ENCODE measurements at places on chromosomes 12 and 14.

DNA sequence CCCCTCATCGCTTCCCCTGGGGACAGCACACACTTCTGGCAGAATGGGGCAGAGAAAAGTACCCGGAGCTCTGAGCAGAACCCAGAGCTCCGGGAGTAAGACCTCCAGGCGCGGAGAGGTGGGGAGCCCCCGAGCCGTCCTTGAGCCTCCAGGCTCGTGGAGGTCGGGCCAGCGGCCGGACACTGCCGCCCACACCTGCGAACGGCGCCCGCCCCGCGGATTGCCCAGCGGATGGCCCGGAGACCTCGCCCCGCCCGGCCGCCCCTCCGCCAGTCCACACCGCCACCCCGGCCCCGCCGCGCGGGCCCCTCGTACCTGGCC, 344 bp downstream of the SPTLC2 start:
- no peak for DNase-seq

- peak; percentile 62 for DNase-seq
Measured at GRCh38 chr12:47882781-47883546, 21.8 kb downstream of the VDR start.

DNA sequence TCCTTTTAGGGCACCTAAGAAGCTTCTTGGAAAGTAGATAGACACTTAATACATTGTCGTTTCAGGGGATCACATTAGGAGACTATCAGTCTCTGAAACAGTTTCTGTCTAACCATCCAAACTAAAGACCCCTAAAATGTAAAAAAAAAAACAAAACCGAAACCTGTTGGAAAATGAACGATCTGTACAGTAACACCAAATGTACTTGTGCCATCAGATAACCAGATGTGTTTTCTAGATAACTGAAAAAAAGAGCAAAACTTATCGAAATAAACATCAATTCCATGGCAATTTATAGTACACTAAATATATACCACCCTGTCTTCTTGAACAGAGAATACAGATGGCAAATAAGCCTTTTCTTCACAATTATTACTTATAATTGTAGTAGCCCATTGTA, 2.1 kb downstream of the LDHB start:
- no peak for DNase-seq

GRCh38 chr12:70267550-70267949, 24.3 kb downstream of the CNOT2 start:
- no peak for DNase-seq

DNA sequence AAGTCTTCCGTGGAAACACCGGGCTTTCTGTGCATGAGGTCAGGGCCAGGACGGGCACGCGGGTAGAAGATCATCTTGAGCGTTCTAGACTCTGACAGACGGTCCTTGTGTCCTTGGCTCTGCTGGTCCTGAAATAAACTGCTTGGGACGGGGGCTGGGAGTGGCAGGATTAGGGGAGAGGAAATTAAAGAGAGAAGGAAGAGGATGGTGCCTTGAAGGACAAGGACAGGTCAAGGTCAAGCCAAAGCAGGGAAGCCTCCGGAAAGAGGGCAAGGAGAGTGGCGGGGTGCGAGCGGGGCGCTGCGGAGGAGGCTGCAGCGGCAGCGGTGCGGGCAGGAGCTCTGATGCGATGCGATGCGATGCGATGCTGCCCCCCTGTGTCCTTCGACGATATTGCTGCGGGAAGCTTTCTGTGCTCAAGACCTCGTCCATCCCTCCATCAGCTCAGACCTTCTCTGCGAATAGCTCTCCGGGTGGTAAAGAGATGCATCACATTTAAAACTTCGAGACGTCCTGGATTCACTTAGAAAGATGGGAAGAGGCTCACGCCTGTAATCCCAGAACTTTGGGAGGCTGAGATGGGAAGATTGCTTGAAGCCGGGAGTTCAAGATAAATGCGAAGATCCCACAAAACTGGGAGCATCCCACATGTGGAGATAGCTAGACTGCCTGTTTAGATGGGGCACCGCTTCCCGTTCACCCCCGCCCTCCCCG, 110.1 kb upstream of the TMEM132D start:
- DNase-seq, result no peak

- DNase-seq, result no peak
Measured at GRCh38 chr14:88791252-88791621, 1.5 kb downstream of the EML5 start.

GRCh38 chr12:124564232-124564958, 3.0 kb downstream of the NCOR2 start:
- no peak for DNase-seq
